ENCODE measurements at places on chromosomes 2 and 18. TPM values are rescaled to one million over a fixed set of nuclear protein-coding genes. Genes with fewer than 3 reads are reported as not detected.

Gene CTDP1
- total RNA-seq = 28.9 TPM

Gene DOK6
- total RNA-seq = not detected

Gene KATNAL2
- not detected for total RNA-seq

Gene REG3A
- not detected for total RNA-seq

Gene POTEF
- total RNA-seq = 0.61 TPM

Gene RAB10
- total RNA-seq = 118 TPM

Gene UCN
- 4.9 TPM for total RNA-seq

Gene GALR1
- not detected for total RNA-seq

Gene SPP2
- total RNA-seq = not detected

Gene CHRND
- total RNA-seq = not detected

Gene NMUR1
- total RNA-seq = not detected

Gene SLC14A1
- 5.9 TPM for total RNA-seq

Gene GRHL1
- total RNA-seq = 5.5 TPM

Gene BCL11A
- total RNA-seq = not detected

Gene ACSL3
- total RNA-seq = 163 TPM

Gene ADGRF3
- 0.28 TPM for total RNA-seq

Gene SULT1C4
- not detected for total RNA-seq

Gene UGT1A4
- 3.9 TPM for total RNA-seq

Gene SH2D6
- 0.08 TPM for total RNA-seq

Gene RIF1
- total RNA-seq = 15.9 TPM

Gene SDC1
- 307 TPM for total RNA-seq

Gene PRKRA
- total RNA-seq = 53.5 TPM

Gene KCNE4
- total RNA-seq = not detected

Gene CDH19
- not detected for total RNA-seq

Gene BCL2L11
- 24.5 TPM for total RNA-seq

Gene TMEM169
- 0.08 TPM for total RNA-seq

Gene FHL2
- 56.2 TPM for total RNA-seq

Gene MAP3K19
- not detected for total RNA-seq

Gene GALNT5
- 1.1 TPM for total RNA-seq

Gene ARHGAP15
- not detected for total RNA-seq

Gene TMEM163
- not detected for total RNA-seq

Gene TSPYL6
- not detected for total RNA-seq

Gene IKZF2
- total RNA-seq = 6.8 TPM

Gene HOXD3
- not detected for total RNA-seq

Gene ITGA4
- not detected for total RNA-seq

Gene ALK
- total RNA-seq = not detected

Gene SLC4A3
- 0.36 TPM for total RNA-seq

Gene RBM44
- 0.08 TPM for total RNA-seq

Gene GATA6
- 73.8 TPM for total RNA-seq

Gene LRP1B
- not detected for total RNA-seq

Gene ERMN
- not detected for total RNA-seq

Gene KIF1A
- total RNA-seq = not detected

Gene PRSS56
- total RNA-seq = not detected

Gene AMER3
- not detected for total RNA-seq

Gene STK11IP
- total RNA-seq = 28.1 TPM

Gene TGFBRAP1
- total RNA-seq = 35.8 TPM

Data from HT-29 (cell line).